ENCODE measurements at places on chromosomes 6 and 20. TPM values are rescaled to one million over a fixed set of nuclear protein-coding genes. Genes with fewer than 3 reads are reported as not detected.

Gene MUCL3
- not detected for total RNA-seq

GRCh38 chr20:32672982-32673851 lies 524 bp downstream of the C20orf203 start:
- peak; percentile 9 for DNase-seq

DNA sequence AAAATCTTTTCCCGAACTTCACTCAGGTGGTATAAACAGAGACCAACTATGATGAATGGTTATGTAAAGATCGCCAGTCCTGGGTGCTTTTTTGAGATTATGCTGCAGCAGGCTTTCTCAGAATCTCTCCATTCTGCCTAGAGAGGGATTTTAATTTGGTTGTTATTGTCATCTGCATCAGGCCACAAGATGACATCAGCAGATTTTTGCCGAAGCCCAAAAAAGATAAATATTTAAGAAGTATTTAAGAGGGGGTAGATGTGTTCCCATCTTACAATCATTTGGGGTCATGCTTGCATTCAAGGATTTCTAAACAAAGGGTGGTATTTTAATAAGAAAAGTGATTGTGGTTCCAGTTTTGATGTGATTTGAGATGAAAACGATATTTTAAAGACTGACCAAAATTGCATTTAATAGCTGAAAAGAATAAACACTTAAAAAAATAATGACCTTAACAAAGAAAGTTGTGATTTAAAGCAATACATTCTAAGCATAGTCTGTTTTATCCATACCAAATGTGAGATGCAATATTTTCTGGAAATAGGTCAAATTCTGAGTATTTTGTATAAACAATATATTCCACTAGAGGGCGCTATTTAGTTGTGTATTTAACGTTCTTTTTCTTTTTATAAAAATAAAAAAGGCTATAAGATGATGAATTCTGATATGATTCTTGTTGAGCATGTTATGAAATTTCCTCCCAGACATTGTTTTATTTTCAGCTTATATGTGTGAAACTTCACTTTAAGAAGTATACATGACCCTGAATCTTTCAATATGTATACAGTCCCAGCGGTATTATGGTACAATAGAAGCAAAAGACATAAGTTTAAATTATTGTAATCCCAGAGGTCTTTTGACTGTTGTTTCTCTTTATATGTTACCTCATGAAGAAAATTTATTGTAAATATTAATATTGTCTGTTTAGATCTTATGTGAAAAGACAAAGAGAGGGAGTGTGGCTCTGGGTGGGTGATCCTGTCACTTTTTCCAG lies 51.0 kb upstream of the ZFP64 start:
- DNase-seq: no peak

GRCh38 chr6:159759645-159760044 lies 2.2 kb upstream of the ACAT2 start:
- no peak for DNase-seq

DNA sequence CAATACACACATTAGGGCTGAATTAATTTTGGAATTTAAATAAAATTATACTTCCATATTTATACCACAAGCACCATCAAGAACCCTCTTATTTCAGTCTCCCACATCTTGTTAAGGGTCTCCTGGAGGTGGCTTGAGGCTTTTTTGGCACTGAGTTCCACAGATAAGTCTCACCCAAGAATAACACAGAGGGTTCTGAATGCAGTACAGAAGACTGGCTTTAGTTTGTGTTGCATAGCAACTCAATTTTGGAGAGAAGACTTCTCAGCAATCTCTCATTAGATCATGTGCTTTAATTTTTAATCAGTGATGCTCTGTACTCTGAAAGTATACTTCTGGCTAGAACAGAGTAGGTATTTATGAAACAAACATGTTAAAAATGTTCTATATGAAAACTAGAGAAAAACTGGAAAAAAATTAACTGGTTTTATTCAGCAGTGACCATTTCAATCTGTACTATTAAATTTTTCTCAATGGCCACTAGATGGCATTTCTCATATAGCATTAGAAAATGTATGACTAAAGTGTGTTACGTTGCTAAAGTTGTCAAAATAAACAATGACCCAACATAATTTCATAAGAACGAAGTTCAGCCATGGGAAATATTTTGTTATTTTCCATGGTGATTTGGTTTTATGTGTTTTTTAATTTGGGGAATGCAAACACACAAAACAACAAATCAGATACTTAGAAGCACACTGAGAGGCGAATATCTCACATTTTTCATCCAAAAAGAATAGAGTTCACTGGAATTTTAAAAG lies 32.7 kb upstream of the MAP7 start:
- no peak for DNase-seq

GRCh38 chr6:31769684-31770371 lies 7.3 kb downstream of the VWA7 start:
- DNase-seq: peak; percentile 69

GRCh38 chr6:17984812-17985670 lies 2.4 kb downstream of the KIF13A start:
- DNase-seq: no peak

DNA sequence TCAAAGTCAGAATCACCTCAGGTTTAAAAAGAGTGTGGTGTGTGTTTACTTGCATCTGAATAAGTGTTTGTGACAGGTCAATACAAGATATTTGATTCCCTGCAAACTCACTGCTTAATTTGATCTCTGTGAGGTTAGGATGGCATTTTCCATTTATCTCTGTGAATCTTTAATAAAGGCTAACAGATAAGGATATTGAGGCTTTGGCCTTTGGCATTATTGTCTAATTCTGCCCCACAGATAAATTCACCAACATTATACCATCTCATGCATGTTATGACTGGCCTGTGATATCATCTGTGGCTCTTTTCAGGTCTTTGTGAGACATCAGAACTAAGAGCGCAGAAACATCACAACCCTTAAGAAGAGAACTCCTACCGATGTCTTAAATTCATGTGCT lies 84.7 kb downstream of the TRMT6 start:
- no peak for DNase-seq

Gene SCAF8
- 39.8 TPM for total RNA-seq

GRCh38 chr6:1965596-1966224 lies 279.7 kb downstream of the GMDS start:
- no peak for DNase-seq

Gene CST7
- total RNA-seq: 124 TPM
